ENCODE measurements at places on chromosomes 5 and 9.
A peak's percentile ranks its signal among the peaks of the same experiment; 100 is the strongest.

- DNase-seq, result no peak
Observed at GRCh38 chr5:81579262-81579924, 171.5 kb downstream of the SSBP2 start.

- no peak for DNase-seq
Observed at GRCh38 chr5:176916337-176916736, 17.2 kb upstream of the HK3 start.

DNA sequence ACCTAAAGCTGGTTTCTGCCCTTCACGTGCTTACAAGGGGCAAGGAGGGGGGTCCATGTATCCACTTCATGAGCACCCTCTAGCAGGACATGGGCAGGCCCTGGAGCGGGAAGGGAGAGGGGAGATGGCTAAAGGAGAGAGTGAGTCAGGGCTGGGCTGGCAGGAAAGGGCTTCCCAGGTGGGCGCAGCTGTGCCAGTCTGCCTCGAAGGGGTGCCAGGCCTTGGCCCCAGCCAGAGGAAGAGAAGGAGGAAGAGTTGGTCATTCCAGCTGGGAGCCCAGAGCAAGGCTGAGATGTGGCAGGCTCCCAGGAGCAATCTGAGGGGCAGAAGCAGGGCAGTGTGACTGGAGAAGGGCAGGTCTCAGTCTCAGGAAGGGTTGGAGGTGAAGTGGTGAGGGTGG, 24.7 kb downstream of the TRIM14 start:
- no peak for DNase-seq

GRCh38 chr9:126893079-126893478, 21.5 kb upstream of the RALGPS1 start:
- DNase-seq, result no peak

- DNase-seq, result no peak
Observed at GRCh38 chr5:181127907-181128626, 2.9 kb downstream of the OR2V1 start.

GRCh38 chr5:178483620-178484019, 106.6 kb downstream of the COL23A1 start:
- DNase-seq, result no peak

DNA sequence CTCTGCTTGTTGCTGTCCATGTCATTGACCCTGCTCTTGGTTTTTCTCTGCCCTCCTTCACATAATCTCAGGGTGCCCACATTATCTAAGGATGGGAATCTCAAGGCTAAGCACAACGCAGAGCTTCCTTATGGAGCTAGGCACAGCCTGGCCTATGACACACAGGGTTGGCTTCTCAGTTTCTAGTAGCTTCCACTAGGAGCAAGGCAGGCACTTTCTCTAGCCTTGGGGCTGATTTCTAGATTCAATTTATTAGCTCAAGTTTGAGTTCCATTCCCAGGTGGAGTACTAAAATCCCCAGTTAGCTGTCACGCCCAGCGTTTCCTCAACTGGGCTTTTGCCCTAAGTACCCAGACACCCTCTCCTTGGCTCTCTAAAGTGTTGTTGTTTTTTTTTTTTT, 12.4 kb downstream of the IL4 start:
- DNase-seq, result no peak

- DNase-seq, result no peak
Observed at GRCh38 chr9:115261656-115262081, 143.7 kb upstream of the TNC start.

DNA sequence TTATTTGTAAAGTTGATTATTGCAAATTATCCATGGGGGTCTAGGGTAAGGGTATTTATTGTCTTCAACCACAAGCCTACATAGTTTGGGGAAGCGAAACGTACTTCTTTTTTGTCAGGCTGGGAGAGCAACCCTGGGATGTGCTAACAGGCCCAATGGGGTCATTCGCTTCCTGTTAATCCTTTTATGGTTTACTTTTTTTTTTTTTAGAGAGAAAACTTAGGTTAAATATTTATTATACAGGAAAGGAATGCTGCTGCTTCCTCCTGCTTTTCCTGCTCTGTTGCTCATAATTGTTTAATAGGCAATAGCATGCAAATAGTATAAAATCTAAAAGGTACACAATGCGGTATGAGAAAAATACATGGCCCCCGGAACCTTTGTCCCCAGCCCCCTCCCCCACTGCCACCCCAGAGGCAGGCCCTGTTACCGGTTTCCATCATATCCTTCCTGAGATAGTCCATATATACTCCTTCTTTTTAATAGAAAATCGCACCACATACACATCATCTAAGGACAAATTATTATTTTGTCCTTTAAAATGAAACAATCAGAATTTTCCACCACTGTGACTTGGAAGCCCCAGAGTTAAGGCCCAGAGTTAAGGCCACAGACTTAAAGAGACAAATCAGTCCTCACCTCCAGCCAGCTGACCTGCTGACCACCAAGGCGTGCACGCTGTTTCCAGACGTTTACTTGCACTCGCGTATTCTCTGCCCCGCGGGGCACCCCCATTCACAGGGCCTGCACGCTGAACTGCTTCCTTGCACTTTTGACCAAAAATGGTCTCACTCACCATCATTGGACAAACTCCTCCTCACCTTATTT, 83.9 kb downstream of the NDFIP1 start:
- DNase-seq, result no peak

GRCh38 chr5:14674983-14675854, 10.7 kb downstream of the OTULIN start:
- no peak for DNase-seq

DNA sequence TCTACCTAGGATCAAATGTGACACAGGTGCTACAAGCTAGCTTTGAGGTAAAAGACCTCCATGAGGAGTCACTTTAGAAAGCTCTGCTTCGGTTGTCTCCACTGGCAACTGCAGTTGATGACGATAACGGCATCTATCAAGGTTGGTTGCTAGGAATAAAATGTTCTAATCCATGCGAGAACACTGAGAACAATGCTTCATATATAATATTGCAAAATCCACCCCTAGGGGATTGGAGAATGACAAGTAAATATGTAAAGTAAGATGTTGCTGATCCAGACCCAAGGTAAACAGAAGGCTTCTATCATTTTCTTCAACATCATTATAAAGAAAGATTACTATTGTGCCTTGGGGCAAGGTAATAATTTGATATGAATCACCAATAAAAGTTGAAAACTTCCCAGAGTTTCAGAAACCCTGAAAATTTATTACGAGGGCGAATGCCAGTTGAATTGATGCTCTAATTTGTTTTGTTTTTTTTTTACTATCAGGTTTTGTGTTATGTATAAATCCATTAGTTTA, 1003.4 kb downstream of the CDH18 start:
- DNase-seq, result no peak

- no peak for DNase-seq
Observed at GRCh38 chr9:84940294-84940693, 270.8 kb downstream of the NTRK2 start.

GRCh38 chr5:891117-891836, 1.3 kb downstream of the BRD9 start:
- DNase-seq, result peak; percentile 87
